Thoracic aorta (tissue), 2 donors: ENCODE measurements at places on chromosomes 12 and 14. TPM values are rescaled to one million over a fixed set of nuclear protein-coding genes. Genes with fewer than 3 reads are reported as not detected.

Gene ZNF740
- 28.4 TPM for total RNA-seq

Gene TAS2R30
- total RNA-seq: 15.1 TPM

Gene CCDC198
- not detected for total RNA-seq

Gene PTPRB
- 39.0 TPM for total RNA-seq

DNA sequence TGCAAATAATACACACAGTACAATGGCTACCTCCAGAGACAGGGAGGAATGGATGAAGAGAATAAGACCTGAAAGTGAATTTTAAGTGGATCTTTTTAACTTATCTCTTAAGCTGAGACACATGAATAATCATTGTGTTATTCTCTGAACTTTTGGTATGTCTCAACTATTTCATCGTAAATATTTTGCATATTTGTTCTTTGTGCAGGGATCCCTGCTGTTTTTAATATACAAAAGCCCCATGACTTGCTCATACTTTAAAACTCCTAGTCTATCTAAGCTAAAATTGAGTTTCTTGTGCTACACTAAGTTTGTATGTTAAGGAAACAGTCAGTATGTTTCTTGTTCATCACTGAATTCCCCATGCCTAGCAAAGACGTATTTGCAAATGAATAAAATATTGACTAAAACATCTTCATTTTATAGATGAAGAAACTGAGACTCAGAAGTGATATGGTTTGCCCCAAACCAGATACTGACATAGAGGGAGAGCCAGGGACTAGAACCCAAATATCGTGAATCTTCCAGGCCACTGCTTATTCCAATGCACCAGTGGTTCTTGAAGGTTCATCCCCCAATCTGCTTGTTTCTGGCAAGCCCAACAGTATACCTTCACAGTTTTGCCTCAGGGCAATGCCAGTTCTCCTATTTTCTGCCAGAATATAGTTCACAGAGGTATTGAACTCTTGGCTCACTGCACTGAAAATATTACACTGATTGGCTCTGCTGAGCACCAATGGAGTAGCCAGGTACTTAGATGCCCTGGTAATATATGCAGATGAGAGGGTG, 356.9 kb downstream of the MED13L start:
- no peak for DNase-seq

DNA sequence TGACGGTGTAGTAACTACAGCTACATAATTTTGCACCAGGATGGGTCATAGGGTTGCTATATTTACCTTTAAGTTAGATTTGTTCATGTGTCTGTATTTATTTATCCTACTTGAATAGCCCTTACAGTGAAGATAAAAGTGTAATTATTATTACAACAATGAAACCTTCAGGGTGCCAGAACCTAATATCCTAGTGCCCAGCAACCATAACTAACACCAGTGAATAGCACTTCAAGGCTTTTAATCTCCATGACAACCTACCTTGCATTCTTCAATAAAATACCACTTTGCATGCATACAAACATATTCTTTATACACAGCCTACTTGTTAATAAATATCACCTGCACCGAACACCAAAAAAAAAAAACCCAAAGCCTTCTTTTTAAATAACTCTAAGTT, 58.7 kb upstream of the G2E3 start:
- no peak for DNase-seq

DNA sequence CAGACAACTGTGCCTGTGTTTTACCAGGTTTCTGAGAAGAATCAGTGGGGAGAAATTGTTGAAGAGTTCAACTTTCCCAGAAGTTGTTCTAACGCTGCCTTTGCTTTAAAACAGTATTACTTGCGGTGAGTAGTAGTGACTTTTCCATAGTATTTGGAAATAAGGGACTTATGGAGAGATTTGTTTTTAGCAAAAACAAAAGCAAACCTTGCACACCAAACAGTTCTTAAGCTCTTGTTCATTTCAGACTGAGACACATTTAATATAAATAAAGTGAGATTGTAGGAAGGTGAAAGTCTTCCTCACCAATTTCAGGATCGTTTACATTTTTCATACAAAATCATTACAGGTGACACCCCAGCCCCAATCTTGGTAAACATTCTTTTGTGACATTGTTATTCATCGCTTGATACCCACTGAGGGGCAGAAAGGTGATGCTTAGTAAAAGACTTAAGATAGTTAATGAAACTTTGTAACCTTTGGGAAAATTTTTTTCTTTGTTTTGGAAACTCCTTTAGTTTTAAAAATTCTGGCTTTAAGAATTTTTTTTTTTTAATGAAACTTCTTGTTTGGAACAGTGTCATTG, 1.8 kb downstream of the ARID2 start:
- DNase-seq: no peak

DNA sequence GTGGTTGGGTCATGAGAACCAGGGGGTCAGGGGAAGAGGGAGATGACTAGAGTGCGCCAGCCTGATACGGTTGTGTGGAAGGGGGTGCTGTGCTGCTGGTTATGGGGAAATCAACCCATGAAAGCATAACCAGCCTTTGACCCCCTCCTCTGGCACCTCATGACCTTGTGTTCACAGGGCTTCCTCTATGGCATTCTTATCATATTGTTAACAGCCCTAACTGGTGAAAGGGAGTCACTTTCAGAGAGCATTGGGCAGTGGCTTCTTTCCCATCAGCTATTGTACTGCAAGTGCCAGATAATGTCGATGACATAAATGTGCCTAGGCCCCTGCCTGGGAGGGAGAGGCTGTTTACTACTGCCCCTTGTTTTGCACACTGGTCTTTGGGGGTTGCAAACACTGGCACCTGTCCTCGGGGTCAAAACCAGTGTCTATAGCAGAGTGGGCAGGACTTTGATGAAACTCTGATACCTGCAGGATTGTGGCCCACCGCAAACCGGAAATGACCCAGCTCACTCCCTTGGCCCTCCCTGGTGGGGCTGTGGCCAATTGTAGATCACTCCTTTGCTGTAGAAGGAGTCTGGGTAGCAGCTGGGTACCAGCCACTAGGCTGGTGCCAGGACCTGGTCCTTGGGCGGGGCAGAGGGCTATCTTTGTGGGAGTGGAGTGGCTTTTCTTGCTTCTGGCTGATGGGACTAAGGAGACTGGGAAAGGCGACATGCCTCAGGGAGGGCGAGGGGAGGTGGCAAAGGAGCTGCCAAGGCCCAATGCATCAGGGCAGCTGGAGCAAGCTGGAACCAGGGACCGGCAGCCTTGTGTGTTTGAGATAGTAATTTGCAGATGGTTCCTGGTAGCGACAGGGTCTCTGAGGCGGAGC, 634 bp upstream of the TMEM63C start:
- no peak for DNase-seq

DNA sequence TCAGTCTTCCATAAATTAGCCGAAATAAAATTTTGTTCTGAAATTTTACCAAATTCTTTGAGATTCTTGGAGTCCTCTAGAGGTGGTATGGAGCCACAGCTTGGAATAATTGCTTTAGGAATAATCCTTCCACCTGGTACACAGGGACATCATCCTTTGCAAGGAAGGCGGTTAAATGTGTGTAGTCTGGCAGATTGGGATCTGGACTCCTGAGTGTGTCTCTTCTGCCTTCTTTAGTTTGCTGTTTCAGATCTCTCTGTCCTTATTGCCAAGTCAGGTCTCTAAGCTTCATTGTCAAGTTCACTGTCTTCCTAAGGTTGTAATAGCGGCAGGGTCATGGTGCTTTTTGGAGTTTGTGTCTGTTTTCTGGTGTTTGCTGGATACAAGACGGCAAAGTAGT, 393.9 kb upstream of the RGS6 start:
- no peak for DNase-seq

DNA sequence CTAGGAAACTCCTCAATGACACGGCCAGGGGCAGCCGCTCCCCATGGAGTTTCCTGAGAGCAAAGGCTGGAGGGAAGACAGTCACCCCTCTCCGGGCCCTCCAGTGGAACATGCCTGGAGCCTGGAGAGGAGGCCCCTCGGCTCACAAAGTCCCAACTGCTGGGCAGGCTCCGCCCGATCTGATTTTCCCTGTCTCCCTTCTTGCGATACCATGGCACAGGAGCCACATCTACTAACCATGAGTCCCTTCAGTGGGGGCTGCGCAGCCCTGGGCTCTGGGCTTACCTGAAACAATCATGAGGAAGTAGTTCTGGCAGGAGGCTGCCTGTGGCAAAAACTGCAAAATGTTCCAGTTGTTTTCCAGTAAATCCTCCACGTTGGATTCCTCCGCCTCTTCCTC, 15.3 kb downstream of the P2RX2 start:
- DNase-seq: no peak

- no peak for DNase-seq
Measured at GRCh38 chr14:54446161-54446693, 5.1 kb upstream of the CNIH1 start.
